ENCODE measurements at places on chromosomes 12 and 14.

DNA sequence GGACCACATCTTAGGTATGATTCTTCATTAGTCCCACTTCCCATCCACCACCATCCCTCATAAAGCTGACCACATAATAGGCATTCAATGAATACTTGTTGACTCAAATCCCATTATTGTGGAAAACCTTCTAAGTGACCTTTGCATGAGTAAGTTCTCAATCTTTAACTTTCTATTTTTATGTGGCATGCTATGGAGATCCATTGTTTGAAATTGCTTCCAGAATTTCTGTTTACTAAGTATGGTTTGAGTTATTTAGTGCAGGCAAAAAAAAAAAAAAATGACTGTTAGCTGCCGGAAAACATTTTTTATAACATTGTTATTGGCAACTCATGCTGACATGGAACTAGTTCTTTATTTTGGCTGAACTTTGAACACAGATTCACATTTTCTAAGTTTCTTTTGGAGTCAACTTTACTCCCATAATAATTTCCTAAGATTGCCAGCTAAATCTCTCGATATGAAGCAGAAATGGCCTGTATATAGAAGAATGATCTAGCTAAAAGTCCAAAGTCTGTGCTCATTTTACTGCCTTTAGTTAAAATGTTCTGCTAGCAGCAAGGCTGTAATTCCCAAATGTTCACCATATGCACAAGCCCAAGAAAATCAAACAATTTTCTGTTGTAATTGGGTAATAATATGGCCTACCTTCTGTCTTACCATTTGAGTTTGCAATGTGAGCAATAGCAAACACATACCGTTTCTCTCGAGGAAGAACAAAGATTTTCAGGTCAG lies 77.9 kb downstream of the PTGER2 start:
- DNase-seq: no peak
- no peaks in the 10 kb centered on the region for H3K27me3 ChIP-seq
- no peak overlapping the region for H3K4me3 ChIP-seq
- no peaks in the 10 kb centered on the region for H3K36me3 ChIP-seq
- H3K27ac ChIP-seq: peak overlapping the region; percentile 25

- H3K36me3 ChIP-seq: no peaks in the 10 kb centered on the region
- no peak for DNase-seq
- H3K27ac ChIP-seq: no peak overlapping the region
Measured at GRCh38 chr12:94340573-94340972, 119.1 kb downstream of the CEP83 start.

- no peaks in the 10 kb centered on the region for H3K27me3 ChIP-seq
- H3K36me3 ChIP-seq: no peaks in the 10 kb centered on the region
- no peak overlapping the region for H3K27ac ChIP-seq
- H3K4me1 ChIP-seq: no peaks in the 10 kb centered on the region
- no peak for DNase-seq
Measured at GRCh38 chr12:11477110-11477509, 81.7 kb upstream of the PRB2 start.

GRCh38 chr14:61841145-61841544 lies 78.9 kb downstream of the SNAPC1 start:
- H3K4me1 ChIP-seq: no peaks in the 10 kb centered on the region
- no peaks in the 10 kb centered on the region for H3K27me3 ChIP-seq
- DNase-seq: no peak
- H3K4me3 ChIP-seq: no peak overlapping the region

GRCh38 chr14:34224221-34224620 lies 237.8 kb downstream of the SPTSSA start:
- H3K27ac ChIP-seq: no peak overlapping the region
- H3K4me3 ChIP-seq: no peak overlapping the region
- no peaks in the 10 kb centered on the region for H3K36me3 ChIP-seq
- H3K27me3 ChIP-seq: no peaks in the 10 kb centered on the region

DNA sequence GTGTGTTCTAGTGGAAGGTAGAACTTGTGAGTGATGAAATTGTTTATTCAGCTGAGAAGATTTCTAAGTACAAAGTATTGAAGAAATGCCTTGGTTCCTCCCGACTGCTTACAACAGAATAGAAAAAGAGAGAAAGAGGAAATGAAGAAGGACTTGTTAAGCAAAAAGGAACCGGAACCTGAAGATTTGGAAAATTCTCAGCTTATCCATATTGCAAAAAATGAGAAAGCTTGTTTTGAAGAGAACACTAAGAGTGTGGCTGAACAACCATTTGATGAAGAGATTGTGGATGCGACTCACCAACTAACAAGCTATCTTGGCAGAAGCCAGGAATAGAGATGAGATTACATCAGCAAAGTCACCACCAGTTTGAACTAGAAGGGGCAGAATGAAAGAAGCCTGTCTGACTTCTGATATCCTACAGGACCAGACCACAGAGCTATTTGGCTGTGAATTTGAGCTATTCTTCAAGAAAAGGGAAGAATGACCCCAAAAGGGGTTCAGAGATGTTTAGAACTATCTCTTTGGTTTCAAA lies 15.1 kb downstream of the NDUFA9 start:
- H3K27me3 ChIP-seq: no peaks in the 10 kb centered on the region
- no peak for DNase-seq
- H3K27ac ChIP-seq: no peak overlapping the region
- H3K4me1 ChIP-seq: no peaks in the 10 kb centered on the region

DNA sequence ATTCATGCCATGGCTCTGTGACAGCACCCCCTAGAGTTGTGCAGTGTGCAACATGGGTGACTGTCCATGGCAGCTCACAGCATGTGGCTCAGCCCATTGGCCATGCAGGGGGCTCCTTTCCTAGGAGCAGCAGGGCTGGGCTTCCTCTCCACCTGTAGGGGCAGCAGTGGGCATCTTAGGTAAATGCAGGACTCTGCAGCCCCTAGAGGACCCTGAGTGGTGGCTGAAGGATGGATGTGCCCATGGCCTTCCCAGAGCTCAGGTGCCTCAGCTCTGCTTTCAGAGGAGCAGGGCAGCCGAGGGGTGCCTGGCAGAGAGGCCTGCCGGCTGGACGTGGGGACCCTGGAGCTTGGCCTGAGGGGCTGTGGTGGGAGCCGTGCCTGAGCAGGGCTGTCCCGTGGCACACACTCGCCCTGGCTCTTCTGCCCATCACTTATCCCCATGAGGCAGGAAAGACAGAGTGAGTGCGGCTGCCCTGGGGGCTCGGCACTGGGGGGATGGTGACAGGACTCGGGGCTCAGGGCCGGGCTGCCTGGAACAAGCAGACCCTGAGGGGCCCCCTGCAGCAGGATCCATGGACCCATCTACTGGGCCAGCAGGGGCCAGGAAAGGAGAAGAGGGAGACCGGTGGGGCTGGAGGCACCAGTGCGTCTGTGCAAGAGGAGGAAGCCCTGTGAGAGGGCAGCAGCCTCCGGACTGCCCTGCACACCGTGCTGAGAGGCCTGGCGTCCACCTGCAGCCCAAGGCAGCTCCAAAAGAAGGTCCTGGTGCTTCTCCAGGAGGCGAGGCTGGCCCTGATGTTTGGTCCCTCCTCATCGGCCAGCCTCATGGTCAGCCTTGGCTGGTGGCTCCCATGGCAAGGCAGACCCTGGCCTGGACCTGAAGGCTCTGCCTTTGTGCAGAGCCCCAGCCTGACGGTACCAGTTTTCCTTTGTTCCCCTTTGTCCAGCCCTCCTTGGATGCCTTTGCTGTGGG lies 7.6 kb downstream of the ADSS1 start:
- H3K36me3 ChIP-seq: no peaks in the 10 kb centered on the region
- H3K4me3 ChIP-seq: no peak overlapping the region
- no peaks in the 10 kb centered on the region for H3K27me3 ChIP-seq
- DNase-seq: no peak
- no peaks in the 10 kb centered on the region for H3K4me1 ChIP-seq

Data from breast epithelium (tissue), 4 donors.